Right renal cortex interstitium (tissue), 3 donors: ENCODE measurements at places on chromosomes 2 and 18.

DNA sequence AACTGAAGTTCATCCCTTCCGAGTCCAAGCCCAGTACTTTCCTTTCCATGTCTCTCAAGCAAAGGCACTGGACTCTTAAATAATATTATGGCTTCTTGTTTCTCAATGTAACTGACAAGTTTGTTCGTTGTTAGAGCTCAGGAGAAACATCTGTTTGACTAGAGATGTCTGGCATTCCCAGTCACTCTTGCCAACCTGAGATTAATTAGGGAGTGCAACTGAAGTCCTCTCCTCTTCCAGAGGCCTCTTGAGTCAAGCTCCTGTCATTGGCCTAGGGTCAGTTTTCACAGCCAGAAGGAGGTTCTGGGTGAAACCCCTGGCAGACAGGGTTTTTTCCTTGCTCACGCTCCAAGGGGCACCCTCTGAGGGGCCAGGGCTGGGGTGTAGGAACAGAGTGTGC lies 196.1 kb downstream of the AGPS start:
- DNase-seq: no peak

DNA sequence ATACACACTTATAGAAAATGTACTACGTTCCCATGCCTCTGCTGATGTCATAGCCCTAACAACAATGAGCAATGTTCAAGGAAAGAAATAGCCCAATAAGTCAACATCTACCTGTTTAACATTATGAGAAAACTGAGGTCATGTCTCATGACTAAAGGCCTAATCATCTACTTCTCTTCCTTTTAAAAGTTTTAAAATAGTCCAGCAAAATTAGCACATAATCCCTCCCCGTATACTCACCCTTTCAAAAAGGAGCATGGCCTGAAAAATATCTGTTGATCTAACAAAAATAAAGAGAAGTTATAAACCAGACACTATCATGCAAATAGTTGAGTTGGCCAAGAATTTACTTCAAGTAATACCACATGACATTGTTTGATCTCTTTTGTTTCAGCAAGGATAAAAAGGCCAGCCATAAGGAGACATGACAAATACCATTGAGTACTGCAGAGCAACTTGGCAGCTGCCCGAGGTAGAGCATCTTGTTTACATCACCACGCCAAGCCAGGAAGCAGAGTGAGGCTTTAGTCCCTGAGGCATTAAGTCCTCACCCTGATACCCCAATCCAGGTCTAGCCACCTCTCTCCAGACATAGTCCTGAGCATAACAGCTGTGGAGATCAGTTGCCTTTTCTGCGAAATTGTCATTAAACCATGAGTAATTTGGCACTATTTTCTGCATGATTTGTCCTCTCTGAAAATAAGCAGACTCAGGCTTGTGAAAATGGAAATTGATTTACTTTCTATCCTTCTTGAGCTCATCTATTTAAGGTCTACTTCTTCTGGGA lies 137.4 kb upstream of the ETAA1 start:
- no peak for DNase-seq

DNA sequence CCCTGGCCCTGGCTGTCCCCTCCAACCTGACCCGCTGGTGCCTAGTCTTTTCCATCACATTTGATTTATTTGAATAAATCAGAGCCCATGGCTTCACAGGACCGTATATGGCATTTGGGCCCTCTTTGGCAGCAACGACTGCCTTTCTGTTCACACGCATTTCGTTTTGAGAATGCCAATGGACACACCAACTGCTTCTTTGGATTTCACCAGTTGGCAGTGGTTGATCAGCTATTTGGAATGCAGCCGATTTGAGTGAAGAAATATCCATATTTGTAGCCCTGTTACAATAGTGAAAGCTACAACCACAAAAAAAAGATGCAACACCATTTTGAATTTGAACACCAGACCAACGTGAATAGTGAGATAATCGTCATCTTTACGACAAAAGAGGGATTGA lies 56.5 kb downstream of the GNAL start:
- DNase-seq: no peak

DNA sequence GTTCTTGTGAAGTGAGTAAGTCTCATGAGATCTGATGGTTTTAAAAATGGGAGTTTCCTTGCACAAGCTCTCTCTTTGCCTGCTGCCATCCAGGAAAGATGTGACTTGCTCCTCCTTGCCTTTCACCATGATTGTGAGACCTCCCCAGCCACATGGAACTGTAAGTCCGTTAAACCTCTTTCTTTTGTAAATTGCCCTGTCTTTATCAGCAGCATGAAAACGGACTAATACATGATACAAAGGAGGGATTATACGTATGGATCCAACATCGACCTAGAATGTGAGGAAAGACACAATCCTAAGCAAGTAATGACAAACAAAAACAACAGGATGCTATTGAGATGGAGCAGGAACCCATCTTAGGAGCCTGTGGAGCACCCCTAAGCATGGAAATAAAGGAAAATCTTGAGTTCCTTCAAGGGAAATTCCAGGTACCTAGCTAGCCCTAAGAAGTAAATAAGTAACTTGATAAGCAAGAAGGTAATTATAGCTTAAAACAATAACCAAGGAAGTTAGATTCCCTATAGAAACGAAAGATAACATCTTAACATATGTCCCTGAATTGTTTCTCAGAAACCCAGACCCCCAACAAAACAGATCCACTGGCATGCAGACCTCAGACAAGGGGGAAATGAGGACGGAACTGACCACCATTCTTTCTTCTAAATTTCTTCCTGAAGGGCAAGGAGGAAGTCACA lies 1.5 kb upstream of the TNFRSF11A start:
- DNase-seq: no peak

GRCh38 chr2:231545105-231545902 lies 15.1 kb upstream of the NMUR1 start:
- DNase-seq: no peak

- no peak for DNase-seq
Measured at GRCh38 chr2:240626531-240627300, 1.4 kb downstream of the GPR35 start.
